ENCODE measurements at places on chromosomes 7 and 10.

GRCh38 chr7:24981171-24981951, 1.4 kb upstream of the OSBPL3 start:
- no peak for DNase-seq

GRCh38 chr7:27346531-27347275, 104.1 kb downstream of the EVX1 start:
- DNase-seq: no peak

DNA sequence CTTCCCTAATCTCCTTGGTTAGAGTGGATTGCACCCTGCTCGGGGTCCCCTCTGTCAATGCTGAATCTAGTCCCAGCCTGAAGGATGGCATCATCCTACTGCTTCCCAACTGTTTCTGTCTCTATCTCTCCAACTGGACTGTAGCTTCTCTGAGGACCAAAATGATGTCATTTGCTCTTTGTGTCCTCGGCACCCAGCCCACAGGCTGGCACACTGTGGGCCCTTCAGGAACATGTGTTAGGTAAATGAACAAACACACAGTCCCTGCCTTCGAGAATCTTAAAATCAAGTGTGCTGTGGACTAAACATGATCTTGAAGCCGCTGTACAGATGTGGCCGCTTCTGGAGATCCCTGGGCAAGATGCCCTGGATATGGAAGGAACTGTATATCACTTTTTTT, 5.0 kb upstream of the CDH23 start:
- no peak for DNase-seq

DNA sequence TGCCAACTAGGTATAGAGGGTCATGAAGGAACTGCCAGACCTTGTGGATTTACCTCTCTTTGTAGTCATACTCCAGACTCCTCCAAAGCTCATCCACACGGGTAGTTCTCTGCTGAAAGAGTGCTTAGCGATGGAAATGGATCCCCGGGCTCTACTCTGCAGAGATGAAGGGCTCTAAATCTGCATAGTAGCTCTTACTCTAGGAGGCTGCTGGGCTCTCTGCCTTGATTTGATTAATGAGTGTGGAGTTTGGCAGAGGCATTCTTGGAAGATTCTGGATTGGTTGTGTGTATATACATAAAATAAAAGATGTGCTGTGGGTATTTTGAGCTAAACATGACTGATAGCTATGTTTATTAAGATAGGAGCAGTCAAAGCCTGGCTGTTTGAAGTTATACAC, 21.3 kb upstream of the CPXM2 start:
- no peak for DNase-seq

DNA sequence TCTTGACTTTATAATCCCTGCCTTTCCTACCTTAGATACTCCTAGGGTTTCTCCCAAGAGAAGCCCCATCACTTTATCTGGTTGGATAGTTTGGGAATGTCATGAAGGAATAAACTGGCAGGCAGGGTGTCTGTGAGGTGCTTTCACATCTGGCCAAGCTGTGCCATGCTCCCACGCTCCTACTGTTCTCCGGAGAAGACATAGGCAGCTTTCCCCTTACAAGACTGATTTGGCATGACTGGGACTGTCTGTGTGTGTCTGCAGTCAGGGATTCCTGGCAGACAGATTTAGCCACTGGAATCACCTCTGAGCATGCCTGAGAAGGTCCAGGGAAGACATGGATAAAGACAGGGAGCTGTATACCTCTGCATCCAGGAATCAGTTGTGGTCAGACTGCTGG, 45.3 kb downstream of the HK1 start:
- DNase-seq: no peak

DNA sequence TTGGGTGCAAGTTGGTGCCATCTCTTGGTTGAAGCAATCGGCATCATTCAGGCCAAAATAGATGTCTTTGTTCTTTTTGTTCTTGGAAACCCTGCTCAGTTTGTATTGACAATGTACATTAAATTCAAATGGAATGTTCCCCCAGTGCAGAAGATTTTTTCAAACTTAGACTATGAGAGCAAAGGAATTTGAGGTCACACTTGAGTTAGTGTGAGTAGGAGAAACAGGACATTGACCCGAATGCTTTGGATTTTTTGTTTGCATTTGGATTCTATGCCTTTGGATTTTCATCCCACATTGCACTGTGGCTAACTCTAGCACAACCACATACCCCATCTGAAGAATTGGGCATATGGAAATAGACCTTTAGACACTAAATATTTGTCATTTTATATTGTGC, 480.0 kb downstream of the GALNT17 start:
- DNase-seq: no peak

- DNase-seq: no peak
Observed at GRCh38 chr10:26422977-26423376, 15.2 kb upstream of the APBB1IP start.

DNA sequence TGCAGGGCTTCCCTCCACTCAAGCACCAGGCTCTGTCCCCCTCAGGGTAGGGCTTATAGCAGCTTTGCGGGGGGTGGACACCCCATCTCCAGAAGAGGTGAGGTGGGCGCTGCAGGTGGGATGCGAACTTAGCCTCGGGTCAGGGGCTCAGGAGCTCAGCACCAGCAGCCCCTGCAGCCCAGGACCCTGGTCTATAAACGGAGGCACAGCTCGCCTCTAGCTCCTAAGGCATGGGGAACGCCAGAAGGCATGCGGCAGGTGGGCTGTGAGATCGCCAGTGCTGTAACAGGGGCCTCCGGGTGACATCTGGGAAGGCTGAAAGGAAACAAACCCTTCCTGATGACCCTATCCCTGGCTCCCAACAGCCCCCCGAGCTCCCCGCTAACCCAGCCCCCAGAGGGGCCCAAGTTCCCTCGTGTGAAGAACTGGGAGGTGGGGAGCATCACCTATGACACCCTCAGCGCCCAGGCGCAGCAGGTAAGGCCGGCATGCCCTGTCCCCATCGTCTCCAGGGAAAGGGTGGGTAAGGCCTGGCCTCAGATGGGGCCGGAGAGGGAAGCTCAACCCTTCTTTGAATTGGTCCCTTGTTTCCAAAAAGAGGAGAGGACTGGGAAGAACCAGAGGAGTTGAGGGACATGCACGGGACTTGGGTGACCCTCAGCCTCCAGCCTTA, 4.2 kb downstream of the NOS3 start:
- DNase-seq: no peak

- no peak for DNase-seq
Observed at GRCh38 chr7:97039374-97040065, 14.9 kb upstream of the DLX5 start.

All from NCI-H1048 (cell line).